ENCODE measurements at places on chromosomes 12 and 14.

DNA sequence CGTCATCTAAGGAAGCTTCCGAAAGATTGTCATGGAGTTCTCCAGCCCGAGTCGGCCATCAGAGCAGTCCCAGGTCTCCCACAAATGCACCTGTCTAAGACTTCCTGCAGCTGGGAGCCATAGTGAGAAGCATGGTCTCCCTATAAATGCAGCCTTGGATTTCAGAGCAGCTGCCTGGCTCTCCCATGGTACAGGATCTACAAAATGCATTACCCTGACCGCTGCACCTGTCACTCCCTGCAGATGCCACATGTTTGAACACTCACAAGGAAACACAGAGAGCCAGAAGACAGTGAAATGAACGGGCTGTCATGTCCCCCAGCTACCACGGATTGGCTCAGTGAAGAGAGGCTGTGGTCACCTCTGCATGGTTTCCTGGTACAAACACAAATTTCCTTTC is 702.7 kb downstream of the MED13L start:
- DNase-seq: no peak

- DNase-seq: no peak
Measured at GRCh38 chr14:95326987-95327386, 7.3 kb upstream of the CLMN start.

GRCh38 chr14:24058260-24058950 is 6.6 kb downstream of the CARMIL3 start:
- peak; percentile 76 for DNase-seq

DNA sequence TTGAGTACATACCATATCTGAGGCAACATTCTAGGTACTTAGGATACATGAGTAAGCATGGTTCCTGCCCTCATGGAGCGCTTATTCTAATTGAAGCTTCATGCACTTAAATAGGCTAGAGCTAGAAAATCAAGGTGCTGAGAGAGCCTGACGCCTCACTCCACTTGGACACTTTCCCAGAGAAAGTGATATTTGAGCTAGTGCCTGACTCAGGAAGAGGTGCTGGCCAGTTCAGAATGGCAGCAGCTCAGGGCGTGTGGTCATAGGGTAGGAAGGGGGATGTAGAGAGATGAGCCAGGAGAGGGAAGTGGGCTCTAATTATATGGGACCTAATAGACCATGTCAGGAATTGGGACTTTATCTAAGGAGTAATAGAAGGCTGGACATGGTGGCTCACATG is 33.3 kb downstream of the TULP3 start:
- DNase-seq: peak; percentile 41

DNA sequence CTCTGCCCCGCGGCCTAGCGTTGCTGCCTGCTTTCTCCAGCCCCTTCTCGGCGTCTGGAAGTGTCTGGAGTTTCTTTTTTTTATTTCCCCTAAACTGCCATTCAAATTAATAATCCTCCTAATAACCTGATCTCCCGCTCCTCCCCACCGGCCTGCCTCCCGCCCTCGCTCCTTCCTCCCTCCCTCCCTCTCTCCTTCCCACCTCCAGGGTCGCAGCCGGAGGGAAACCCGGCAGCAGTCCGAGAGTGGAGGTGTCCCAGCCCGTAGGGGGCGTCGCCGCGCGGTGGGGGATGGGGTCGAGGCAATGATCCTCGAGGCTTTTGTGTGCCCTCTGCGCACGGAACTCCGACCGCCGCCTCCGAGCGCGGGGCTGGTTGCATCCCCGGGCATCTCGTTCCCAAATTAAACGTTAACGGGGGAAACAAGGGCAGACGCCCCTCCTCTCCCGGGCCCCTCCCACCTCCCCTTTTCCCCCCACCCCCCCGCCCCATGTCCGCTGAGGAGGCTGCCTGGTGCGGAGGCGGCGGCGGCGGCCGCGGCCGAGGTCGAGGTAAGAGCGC is 1.0 kb upstream of the SOCS2 start:
- DNase-seq: peak; percentile 91

DNA sequence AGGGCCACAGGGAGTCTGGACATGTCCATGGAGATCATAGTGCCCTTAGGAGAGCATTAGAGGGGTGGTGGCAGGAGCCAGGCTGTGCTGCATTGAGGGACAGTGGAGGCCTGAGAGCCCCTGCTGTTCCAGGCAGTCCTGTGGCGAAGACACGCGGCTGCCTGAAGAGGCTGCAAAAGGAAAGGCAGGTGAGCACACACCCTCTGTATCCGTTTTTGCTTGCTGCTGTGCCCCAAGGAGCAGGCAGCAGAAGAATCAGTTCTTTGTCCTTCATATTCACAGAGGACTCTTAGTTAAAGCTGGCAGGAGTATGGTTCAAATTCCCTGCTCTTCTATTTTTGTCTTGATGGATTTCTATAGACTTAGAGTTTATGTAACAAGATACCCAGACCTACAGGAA is 4.5 kb downstream of the SLC35E3 start:
- DNase-seq: no peak

DNA sequence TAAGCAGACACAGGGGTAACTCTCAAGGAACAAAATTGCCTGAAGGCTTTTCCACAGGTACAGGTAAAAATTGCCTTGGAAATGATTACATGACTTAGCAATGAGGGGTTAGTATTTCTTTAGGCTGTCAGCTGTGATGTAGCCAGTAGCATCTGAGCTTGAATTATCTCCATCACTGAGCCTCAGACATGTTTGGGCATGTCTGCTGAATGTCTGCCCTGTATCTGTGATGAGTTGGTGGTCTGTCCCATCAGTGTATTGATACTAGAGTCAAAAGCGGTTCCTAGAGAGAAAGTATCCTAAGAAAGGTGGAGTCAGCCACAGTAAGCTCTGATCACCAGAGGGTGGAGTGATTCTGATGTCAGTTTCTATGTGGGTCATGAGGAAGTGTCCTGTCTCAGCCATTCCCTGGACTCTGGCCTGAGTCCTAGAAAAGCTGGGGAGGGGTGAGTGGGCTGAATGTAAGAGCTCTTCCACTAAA is 16.3 kb downstream of the AKAP6 start:
- peak; percentile 26 for DNase-seq

Data from EH (cell line).